ENCODE measurements at places on chromosomes 4 and X.

- no peak for DNase-seq
Observed at GRCh38 chrX:69556060-69557011, 52.2 kb downstream of the NALF2 start.

- no peak for DNase-seq
Observed at GRCh38 chrX:47247206-47247998, 14.6 kb downstream of the USP11 start.

GRCh38 chr4:76964769-76965168 is 15.2 kb downstream of the SEPTIN11 start:
- DNase-seq, result peak; percentile 88

DNA sequence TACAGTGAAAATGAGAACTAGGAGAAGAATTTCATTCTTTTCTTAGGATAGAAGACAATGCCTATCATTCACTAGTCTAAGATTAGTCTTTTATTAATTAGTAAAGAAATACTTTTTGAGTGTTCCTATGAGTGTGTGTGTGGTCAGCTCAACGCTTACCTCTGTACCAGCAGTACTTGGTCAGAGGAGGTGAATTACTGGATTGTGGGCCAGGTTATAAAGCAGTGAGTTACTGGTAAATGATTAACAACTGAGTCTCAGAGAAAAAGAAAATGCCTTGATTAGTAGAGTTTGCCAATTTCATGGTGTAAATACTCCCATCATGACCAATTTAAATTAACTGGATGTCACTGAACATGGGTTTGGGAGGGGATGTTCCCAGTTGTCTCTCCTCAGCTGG is 444.6 kb downstream of the STIM2 start:
- DNase-seq, result no peak

GRCh38 chr4:78693777-78694456 is 82.2 kb upstream of the BMP2K start:
- DNase-seq, result peak; percentile 36

DNA sequence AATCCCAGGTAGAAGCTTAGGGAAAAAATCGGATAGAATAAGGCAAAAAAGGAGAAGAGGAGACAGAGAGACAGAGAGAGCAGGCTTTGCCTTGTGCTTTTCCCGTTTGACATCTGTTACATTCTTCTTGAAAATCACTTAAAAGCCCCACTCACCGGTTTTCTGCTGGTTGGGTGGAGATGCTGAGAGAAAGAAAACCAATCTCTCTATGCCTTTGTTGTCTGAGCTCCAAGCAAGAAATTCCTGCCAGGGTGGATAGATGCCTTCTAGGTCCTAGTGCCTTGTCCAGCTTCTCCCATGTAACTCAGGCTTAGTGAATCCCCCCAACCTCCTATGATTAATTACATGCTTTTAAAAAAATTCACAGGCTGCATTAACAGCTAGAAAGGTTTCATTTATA is at the start of gene DCX:
DCX (minus strand) TSS at position 210 of the 400 bp plus-strand sequence. CDS start 1,794 bp downstream, outside the sequence.
- DNase-seq, result no peak

- no peak for DNase-seq
Observed at GRCh38 chrX:39484159-39485068, 613.3 kb downstream of the BCOR start.

DNA sequence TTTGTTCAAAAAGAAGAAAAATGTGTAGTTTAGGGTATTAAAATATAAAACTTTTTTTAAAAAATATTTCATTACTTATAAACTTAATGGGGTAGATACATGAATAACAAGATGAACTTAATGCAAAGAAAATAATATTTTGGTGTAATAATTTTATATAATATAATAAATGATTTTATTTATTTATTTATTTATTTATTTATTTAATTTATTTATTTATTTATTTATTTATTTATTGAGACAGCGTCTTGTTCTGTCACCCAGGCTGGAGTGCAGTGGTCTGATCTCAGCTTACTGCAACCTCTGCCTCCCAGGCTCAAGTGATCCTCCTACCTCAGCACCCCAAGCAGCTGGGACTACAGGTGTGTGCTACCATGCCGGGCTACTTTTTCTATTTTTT is 20.8 kb upstream of the TEX13C start:
- DNase-seq, result no peak

- no peak for DNase-seq
Observed at GRCh38 chr4:3435686-3435956, 6.1 kb upstream of the HGFAC start.

- no peak for DNase-seq
Observed at GRCh38 chrX:44585866-44586265, 43.2 kb upstream of the FUNDC1 start.
